ENCODE measurements at places on chromosomes 12 and 14.

GRCh38 chr12:14950421-14950820, 11.0 kb downstream of the ARHGDIB start:
- DNase-seq = no peak

- DNase-seq = no peak
Measured at GRCh38 chr14:101019990-101020710, 116.6 kb upstream of the RTL1 start.

- no peak for DNase-seq
Measured at GRCh38 chr12:16072678-16073077, 161.5 kb downstream of the DERA start.

DNA sequence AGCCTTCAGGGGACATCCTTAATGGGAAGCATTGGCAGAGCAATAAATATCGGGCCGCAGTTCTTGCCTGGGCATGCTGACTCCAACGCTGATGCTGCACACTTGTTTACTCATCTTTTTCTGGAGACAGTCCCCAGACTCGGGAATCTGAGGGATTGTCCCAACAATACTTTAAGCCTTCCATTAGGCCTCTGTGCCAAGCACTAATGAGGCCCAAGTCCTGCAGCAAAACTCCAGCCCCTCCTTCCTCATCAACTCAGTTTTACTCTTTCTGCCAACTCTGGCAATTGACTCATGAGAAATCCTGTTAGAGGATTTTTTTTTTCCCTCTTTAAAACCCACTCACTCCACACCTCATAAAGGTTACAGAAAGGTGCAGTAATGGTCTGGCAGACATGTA, 233.4 kb upstream of the PELI2 start:
- DNase-seq = no peak

DNA sequence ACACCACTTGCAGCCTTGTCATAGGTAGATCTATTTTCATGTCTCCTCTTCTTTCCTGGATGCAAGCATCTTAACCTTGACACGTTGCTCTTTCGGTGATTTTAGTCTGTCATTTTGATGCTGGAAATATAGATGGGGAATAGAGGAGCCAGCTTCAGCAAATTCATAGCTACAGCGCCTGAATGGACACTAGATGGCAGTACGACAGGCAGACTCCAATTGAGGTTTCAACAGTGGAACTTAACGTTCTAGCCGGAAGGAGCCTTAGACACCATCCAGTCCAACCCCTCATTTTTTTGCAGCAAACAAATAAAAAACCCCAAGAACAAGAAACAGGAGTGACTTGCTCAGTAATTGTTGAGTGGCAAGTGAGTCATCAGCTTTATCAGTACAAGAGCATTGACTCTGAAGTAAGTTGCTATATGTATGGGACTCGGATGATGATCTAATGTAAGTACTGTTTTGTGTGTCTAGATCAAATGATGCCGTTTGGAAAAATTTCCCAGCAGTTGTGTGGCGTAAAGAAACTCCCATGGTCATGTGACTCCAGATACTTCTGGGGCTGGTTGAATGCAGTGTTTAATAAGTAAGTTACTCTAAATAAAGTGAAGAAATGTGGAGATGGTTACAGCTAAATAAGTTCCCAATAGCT, 9.0 kb downstream of the DMAC2L start:
- DNase-seq = peak; percentile 35

- no peak for DNase-seq
Measured at GRCh38 chr12:47946413-47947323, 16.7 kb upstream of the TMEM106C start.
